ENCODE measurements at places on chromosomes 12 and 14. TPM values are rescaled to one million over a fixed set of nuclear protein-coding genes. Genes with fewer than 3 reads are reported as not detected.

The APOLD1 gene
- total RNA-seq = 42.2 TPM

GRCh38 chr12:100964028-100964427, 169.5 kb downstream of the ANO4 start:
- no peak for ATAC-seq

The C12orf54 gene
- not detected for total RNA-seq

DNA sequence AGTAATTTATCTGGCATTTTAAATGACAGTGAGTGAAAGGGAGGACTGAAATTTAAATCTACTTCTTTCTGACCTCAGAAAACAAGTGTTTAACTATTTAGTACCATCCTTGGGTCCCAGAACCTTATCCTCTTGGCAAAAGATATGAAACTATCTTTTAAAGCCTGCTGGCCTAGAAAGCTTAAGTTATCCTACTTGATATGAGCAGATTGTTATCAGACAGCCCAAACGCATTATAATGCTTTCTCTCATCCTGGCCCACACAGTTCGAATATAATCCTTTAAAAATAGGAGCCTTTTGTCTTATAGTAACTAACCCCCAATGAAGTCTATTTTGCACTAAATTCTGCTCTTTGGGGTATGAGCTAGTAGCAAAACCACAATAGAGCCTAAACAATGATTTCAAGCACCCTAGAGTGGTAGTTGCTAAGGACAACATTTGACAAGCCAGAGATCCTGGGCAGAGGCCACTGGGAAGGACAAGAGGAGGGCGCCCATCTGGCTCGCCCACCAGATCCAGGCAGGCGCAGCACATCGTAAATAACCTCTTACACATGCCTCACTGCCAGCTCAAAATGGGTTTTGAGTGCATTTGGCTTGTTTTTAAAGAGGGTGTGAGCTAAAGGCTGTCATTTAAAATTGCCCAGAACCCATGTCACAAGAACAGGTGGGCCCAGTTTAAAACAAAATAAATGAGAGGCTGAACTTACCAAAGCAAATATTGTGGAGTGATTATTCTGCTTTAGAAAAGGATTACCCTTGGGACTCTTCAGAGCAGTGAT, 37.7 kb upstream of the CRY1 start:
- ATAC-seq = no peak

DNA sequence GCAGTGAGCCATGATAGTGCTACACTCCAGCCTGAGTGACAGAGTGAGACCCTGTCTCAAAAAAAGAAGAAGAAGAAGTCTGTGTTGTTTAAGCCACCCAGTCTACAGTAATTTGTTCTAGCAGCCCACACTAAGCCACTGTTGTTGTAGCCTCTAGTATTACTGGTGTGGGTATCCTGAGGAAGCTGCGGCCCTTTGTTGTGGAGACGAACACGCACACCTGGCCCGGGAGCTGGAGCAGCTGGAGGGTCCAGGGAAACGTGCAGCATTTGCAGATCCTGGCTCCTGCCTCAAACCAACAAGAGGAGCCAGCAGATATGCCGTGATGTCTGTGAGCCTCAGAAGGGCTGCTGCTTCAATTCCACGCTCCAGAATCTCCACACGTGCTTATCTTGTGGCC, 65.3 kb downstream of the MAP1LC3B2 start:
- no peak for ATAC-seq

DNA sequence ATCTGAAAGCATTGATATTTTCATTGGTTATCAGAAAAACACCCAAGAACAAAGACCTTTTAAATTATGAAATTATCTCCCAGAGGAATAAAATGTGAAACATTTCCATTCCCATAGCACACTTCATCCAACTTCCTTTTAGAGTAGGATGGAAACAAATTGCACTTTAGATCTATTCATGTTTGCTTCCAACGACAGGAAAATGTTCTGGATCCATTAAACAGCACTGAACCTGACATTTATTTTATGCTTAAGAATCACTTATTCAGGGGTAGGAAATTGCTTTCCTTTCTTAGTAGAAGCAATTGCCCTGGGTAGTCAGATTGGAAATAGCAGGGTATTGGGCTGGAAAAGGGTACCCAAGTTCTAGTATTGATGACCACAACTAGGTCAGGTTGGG, 28.8 kb upstream of the PTGDR start:
- ATAC-seq = no peak

The COA8 gene
- total RNA-seq = 39.9 TPM

DNA sequence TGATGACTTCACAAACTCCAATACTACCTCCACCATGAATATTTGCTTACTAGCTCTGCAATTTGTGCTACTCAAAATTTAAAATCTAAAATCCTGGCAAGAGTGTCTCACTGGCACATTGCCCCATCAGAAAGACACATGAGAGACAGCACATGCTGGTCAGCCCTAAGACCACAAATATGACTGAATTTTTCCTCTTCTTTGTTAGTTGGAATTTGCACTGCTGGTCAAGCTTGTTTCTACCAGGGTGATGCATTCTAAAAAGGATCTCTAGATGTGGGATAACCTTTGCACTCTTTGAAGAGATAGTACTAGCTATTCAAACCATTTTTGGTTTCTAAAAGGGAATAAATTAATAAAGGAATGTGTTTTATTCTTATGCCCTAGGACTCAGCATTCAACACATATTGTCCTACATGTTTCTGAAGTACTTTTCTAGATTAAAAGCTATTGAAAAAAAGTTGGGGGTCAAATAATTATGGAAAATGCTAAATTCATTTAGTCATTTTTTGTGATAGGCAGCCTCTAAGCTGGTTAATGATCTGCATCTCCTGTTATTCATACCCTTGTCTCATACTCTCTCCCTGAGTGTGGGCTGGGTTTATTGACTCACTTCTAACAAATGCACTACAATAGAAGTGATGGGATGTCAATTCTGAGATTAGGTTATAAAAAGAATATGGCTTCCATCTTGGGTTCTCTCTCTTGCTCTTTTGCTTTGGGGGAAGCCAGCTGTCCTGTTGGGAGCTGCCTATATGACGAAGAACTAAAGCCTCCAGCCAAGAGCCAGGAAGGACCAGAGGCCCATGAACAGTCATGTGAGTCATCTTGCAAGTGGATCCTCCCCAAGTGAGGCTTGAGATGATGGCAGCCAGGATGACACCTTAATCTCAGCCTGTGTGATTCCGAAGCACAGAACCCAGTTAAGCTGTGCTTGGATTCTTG, 211.5 kb upstream of the CRY1 start:
- ATAC-seq = peak; percentile 69

GRCh38 chr12:56718149-56718548, 7.0 kb downstream of the NACA start:
- no peak for ATAC-seq

The KRT83 gene
- not detected for total RNA-seq

DNA sequence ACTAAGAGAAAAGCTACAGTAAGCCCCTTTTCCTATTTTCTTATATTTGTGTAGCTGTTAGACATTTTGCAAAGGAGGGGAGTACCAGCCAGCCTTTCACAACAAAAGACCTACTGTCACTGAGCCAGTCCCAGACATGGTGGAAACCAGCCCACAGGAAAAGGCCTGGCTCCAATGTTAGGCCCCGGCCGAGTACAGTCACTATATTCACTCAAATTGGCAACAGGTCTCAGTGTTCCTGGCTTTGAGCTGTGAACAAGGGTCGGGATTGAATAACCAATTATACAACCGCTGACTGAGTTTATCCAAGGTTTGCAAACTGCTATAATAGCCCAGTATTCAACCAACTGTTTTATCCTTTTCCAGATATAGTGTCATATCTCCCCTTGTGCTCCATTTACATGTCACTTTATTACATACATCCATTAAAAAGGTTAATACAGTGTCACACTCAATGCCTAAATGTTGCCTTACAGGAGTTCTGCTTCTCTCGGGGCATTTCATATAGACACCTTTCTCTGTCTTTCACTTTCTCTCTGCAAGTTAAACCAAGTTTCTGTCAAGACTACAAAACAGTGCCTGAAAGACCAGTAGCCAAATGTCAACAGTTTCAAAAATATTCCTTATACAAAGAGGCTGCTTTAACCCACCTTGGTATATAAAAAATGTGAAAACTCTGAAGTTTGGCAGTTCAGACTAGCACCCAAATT, 178.1 kb downstream of the SOX5 start:
- no peak for ATAC-seq

DNA sequence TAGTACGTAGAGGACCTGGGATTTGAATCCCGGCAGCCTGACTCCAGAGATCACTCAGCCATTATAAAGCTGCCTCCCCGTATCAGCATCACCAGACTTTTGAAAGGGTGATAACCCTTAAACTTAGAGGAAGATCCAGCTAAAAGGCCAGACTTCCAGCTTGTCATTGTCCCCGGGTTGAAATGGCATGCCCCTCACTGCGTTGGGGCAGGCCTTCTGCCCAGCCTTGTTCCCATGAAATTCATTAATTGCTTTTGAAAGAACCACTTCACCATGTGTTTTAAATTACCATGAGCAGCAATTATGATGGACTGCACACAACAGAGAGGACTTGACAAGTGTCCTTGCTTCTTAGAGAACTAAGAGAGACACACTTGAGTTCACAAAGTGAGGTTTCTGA, 269.6 kb upstream of the CRY1 start:
- ATAC-seq = no peak

The SERPINA1 gene
- 160 TPM for total RNA-seq

The SLC35F4 gene
- total RNA-seq = not detected

GRCh38 chr12:29211696-29212095, 62.6 kb downstream of the FAR2 start:
- no peak for ATAC-seq

DNA sequence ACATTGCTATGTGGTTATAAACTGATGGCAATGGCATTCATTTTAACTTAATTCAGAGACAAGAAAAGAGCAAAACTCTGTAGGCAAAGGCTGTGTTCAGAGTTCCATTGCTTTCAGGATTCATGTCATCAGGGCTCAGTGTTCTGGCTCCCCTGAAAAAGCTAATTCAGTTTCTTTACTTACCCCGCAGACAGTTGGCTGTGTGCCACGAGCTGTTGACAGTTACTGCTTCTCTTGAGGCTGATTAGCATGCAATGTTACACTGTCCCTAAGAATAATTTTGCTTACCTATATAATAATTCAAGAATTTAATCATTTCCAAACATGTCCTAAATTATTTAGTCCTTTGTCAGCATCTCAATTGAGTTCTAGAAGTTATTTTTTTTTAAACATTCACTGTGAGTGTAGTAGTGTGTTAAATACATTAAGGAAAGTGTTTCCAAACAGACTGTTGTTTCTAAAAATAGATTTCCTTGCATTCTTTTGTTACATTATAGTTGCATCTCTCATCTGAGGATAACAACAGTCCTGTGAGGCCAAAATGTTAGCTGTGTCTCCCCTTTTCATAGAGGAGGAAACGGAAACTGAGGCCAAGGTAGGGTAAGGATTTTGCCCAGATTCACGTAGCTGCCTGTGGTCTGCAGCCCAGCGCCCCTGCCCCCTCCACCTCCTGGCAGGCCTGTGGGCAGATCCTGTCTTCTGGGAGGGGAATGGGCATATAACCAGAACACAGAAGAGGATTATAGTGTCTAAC, 98.6 kb downstream of the PELI2 start:
- ATAC-seq = no peak

The PTPRB gene
- total RNA-seq = not detected

GRCh38 chr12:105200385-105200784, 35.6 kb downstream of the APPL2 start:
- ATAC-seq = no peak

DNA sequence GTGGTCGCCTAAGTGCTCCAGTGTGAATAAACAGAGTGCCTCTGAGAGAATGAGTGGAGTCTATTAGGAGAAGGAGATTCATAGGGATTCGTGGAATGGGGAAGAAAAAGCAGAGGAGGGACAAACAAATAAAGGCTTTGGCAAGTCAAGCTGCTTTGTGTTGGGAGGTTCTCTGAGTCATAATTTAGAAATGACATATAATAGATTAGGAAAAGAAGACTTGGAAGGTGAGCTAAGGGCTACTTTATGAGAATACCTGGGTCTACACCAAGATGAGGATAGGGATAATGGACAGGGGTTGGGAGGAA, 6.4 kb upstream of the NTN4 start:
- peak; percentile 2 for ATAC-seq

The RFLNA gene
- total RNA-seq = not detected

- no peak for ATAC-seq
Observed at GRCh38 chr12:97169889-97170567, 263.0 kb downstream of the NEDD1 start.

GRCh38 chr12:128178966-128179365, 88.0 kb upstream of the TMEM132C start:
- no peak for ATAC-seq

The IFNG-AS1 gene
- total RNA-seq = not detected

DNA sequence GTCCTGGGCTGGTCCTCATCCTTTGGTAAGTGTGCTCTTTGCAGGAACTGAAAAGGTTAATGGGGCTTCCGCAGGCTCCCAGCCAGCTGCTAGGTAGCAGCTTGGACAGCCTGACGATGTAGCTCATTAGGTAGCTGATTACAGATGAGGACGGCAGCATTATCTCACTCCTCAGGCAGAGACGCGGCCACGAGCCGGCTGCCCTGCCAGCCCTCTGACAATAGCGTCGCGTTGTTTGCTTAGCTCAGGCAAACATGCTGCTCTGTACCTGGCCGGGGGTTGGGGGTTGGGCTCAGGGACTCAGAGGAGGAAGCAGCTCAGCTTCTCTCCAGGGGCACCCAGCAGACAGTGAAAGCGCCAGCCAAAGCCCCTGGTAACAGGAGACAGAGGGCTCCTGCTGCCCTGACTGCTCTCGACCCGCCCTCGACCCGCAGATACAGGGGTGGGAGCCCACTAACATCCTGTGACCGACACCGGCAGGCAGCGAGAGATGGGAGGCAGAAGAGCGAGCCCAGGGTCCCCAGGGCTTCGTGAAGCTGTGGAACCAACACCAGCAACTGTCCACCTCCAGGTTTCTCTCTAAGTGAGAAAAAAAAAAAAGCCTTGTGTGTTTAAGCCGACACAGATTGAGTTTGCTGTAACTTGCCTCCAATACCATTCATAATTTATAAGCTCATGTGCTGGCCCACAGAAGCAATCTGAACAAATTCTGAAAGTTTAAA, 53.4 kb upstream of the DLK1 start:
- ATAC-seq = no peak

DNA sequence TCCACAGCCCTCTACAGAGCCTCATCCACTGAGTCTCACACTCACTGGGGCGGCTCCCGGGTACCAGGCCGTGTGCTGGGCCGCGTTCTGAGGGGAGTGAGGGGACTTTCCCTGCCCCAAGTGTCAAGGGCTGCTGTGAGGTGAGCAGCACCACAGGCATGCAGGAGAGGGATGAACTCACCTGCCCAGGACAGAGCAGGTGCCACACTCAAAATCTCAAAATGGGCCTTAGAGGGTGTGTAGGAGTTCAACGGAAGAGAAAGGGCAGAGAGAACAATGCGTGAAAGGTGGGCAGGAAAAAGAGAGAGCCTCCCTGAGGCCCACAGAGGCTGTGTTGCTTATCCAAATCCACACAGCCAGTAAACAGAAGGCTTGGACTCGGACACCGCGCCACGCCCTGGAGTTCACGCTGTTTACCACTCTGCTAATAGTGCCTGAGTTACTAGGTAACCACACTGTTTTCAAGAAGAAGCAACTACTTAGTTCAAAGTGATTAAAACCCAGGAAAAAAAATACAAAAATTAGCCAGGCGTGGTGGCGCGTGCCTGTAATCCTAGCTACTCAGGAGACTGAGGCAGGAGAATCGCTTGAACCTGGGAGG, 32.7 kb downstream of the TSPAN11 start:
- no peak for ATAC-seq

The TPPP2 gene
- total RNA-seq = not detected

- ATAC-seq = peak; percentile 32
Observed at GRCh38 chr12:57381693-57382220, 49.1 kb downstream of the R3HDM2 start.

GRCh38 chr14:100888789-100889315, 14.7 kb downstream of the RTL1 start:
- ATAC-seq = no peak

Data from activated T-helper 17 cell treated with anti-CD3 and anti-CD28 coated beads, Interleukin-2, amount 50 U/mL, for 72 hours (primary cell).